ENCODE measurements at places on chromosomes 7 and 10. TPM values are rescaled to one million over a fixed set of nuclear protein-coding genes. Genes with fewer than 3 reads are reported as not detected.

The LRRC61 gene
- total RNA-seq, result 10.2 TPM

The UCMA gene
- total RNA-seq, result not detected

The NRP1 gene
- 139 TPM for total RNA-seq

The BUD23 gene
- 38.4 TPM for total RNA-seq

The CRTAC1 gene
- total RNA-seq, result 128 TPM

The CPED1 gene
- total RNA-seq, result 39.2 TPM

The FOXI2 gene
- not detected for total RNA-seq

The NCF1 gene
- total RNA-seq, result 32.8 TPM

The PPP1R3A gene
- not detected for total RNA-seq

The MYL10 gene
- total RNA-seq, result not detected

The CPA1 gene
- not detected for total RNA-seq

The SLC25A13 gene
- 34.5 TPM for total RNA-seq

The CALD1 gene
- 213 TPM for total RNA-seq

The PNLIP gene
- not detected for total RNA-seq

The MRPL43 gene
- 60.5 TPM for total RNA-seq

- peak overlapping the region; percentile 39 for H3K4me3 ChIP-seq
- H3K36me3 ChIP-seq, result peaks cover 20% of the 10 kb centered on the region
- no peak for DNase-seq
- no peaks in the 10 kb centered on the region for H3K27me3 ChIP-seq
Observed at GRCh38 chr10:100518761-100519241, 860 bp downstream of the SEC31B start.

DNA sequence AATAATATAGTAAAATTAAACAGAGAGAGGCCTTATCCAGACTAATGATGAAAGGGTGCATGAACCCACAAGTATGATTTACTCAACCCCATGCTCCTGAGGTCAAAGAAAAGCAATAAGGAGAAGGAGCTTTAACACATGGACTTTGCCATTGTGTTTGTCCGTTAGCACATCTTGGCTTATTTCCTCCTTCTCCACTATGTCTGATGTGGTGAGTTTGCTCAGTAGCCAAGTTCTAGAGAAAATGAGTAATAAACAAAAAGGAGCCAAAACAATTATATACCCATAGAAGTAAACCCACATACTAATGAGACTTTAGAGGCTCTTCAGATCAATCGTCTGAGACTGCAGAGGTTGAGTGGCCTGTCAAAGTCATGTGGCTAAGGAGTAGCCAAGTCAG, 26.1 kb upstream of the ADD3 start:
- H3K27me3 ChIP-seq, result no peaks in the 10 kb centered on the region
- no peak for DNase-seq

DNA sequence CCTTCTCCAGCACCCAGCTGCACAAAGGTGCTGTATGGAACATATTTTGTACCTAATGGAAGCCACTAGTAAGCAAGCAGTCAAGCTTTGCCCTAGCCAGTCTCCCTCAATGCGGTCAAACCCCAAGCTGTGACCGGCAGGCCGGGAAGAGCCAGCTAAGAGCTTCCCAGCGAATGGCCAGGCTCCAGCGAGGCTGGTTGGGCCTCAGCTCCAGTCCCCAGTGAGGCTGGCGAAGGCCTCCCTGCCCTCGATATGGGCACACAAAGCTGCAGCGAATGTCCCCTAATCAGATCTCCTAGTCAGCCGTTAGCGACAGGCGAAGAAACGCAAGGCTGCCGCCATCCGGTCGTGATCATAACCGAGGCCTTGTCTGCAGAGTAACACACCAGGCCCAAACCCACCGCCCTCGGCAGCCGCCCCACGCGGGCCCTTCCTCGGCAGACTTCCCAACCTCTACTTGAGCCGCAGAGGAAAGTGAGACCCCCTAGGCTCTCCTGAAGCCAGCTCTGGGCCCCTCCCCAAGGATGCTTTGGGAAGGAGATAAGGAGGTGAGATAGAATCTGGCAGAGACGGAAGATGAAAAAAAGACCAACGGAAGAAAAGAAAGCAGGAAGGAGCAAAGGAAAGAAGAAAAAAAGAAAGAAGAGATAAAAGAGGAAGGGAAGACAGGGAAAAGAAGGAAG, 3.1 kb upstream of the HOXA9 start:
- peak; percentile 48 for DNase-seq
- H3K27me3 ChIP-seq, result peaks cover 100% of the 10 kb centered on the region
- H3K36me3 ChIP-seq, result no peaks in the 10 kb centered on the region
- no peak overlapping the region for H3K27ac ChIP-seq
- no peak overlapping the region for H3K4me3 ChIP-seq
- H3K4me1 ChIP-seq, result peaks cover 34% of the 10 kb centered on the region

DNA sequence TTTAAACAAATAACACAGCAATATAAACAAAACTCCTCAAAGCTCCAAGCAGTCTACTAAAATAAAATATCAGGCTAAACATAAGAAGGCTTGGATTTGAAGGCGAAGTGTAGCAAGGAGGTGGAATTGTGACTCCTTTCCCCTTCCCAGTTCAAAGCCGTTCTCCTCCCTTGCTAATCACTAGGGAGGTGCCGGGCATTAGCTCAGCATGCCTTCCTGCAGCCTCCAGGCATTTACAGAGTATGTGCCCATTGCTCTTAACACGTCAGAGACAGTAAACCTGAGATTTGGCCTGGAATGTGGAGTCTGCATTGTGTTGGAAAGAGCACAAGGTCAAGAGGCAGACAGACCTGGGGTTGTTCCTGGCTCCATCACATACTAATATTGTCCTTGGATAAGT, 15.6 kb downstream of the CNNM1 start:
- H3K27me3 ChIP-seq, result no peaks in the 10 kb centered on the region
- no peaks in the 10 kb centered on the region for H3K4me1 ChIP-seq
- H3K36me3 ChIP-seq, result no peaks in the 10 kb centered on the region
- H3K4me3 ChIP-seq, result no peak overlapping the region
- DNase-seq, result no peak

DNA sequence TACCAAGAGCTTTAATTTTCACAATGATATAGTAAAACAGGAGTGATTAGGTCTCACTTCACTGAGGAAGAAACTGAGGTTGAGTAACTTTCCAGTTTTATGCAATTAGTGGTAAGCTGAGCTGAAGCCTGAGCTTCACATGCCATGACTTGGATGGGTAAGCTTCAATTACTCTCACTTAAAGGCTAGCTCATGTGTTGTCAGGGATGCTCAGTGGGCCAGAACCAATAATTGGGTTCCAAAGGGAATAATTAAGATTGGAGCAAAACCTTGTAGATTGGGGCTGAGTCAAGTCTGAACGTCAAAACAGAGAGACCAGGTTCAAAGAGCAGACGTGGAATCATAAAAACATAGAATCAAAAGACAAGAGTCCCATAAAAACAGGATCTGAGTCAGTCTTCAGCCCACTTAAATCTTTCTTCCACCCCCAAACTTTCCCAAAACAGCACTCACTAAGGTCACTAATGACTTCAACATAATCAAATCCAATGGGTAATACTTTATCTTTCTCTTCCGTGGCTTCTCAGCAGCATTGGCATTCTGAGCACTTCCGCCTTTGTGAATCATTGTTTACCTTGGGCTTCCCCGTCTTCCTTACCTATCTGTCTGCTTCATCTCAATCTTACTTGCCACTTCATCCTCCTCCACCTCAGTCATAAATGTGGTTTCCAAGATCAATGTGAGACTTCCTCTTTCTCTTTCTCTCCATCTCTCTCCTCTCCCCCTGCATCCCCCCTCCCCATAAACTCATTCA, 23.0 kb upstream of the EGFR start:
- H3K27ac ChIP-seq, result no peak overlapping the region
- no peaks in the 10 kb centered on the region for H3K36me3 ChIP-seq
- no peak overlapping the region for H3K4me3 ChIP-seq
- H3K27me3 ChIP-seq, result no peaks in the 10 kb centered on the region
- no peaks in the 10 kb centered on the region for H3K4me1 ChIP-seq
- DNase-seq, result no peak

DNA sequence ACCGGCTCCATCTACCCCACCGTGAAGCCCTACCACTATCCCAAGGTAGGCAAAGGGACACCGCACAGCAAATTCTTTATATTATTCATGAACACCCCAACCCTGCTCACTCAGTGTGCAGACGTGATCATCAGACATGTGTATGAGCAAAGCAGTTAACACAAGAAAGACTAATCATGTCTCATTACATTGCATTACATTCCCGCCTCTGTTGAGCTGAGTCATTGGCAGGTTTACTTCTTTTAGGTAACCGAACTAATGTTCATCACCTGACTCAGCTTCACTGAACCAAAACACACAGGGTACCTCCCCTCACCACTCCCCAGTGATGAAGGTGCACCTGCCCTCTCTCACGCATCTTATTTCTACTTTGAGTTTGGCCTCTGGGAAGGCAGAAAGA, 233.4 kb downstream of the PAXIP1 start:
- no peaks in the 10 kb centered on the region for H3K4me1 ChIP-seq
- H3K27me3 ChIP-seq, result no peaks in the 10 kb centered on the region
- no peak for DNase-seq
- no peak overlapping the region for H3K27ac ChIP-seq

GRCh38 chr7:47714669-47715607, 133.0 kb upstream of the TNS3 start:
- no peaks in the 10 kb centered on the region for H3K27me3 ChIP-seq
- H3K36me3 ChIP-seq, result no peaks in the 10 kb centered on the region
- H3K4me3 ChIP-seq, result no peak overlapping the region
- no peak for DNase-seq

DNA sequence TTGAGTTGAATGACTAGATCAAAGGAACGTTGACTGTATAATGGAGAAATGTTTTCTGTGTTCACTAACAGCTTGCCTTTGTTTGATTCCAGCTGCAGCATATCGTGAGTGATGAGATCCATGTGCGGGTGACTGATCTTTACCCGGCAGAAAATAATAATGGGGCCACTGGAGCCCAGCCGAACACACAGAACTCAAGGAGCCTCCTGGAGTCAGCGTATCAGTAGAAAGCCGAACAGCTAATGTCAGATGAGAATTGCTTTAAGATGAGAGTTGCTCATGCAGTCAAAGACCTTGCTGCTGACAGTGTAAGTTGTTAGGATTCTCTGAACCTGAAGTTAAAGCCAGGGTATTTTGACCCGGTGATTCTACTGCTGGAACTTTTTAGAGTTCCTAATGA, 34.3 kb upstream of the MTPAP start:
- no peak overlapping the region for H3K27ac ChIP-seq
- H3K4me1 ChIP-seq, result peaks cover 9% of the 10 kb centered on the region
- H3K4me3 ChIP-seq, result no peak overlapping the region
- H3K36me3 ChIP-seq, result no peaks in the 10 kb centered on the region
- no peaks in the 10 kb centered on the region for H3K27me3 ChIP-seq

DNA sequence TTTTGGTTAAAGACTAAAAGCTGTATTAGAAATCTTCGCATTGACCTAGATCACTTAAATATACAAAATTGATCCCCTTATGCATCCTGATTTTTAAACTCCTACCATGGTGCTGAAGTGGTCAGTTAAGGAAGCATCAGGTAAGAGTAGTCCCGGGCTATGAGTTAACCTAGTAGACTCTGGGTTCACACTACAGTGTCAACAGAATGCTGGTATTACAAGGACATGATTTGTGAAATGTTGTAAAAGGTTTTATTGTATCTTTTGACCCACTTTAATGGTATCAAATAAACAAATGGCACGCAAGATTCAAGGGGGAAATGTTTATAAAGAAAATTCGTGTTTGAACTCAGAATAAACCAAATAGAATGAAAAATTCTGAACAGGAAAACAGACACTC, 36.8 kb downstream of the RTKN2 start:
- H3K4me1 ChIP-seq, result peaks cover 7% of the 10 kb centered on the region
- H3K27ac ChIP-seq, result no peak overlapping the region
- H3K27me3 ChIP-seq, result no peaks in the 10 kb centered on the region
- no peak overlapping the region for H3K4me3 ChIP-seq
- no peak for DNase-seq

DNA sequence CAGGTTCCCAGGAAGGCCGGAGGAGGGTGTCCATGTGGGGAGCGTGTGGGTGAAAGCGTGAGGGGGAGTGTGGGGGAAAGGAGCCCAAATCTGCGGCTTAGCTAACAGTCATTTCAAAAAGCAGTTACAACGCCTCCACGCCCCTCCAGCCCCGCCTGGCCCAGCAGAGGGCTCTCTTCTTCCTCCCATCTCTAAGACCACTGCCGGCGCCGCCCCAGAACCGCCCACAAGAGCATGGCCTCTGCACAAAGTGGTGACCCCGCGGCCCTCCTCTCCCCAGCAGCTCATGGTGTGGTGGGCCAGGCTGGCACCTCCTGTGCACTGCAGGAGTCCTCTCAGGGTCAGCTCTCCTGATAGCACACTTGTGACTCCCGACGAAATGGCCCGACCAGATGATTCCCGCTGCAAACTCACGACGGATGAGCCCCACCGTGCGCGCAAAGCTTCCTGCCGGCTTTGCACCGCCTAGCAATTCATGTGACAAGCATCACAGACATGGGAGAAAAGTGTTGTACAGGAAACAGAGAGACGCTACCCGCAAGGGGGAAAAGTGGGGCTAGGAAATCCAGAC, 12.4 kb upstream of the HUS1 start:
- H3K4me1 ChIP-seq, result no peaks in the 10 kb centered on the region
- peak; percentile 95 for DNase-seq
- H3K4me3 ChIP-seq, result peak overlapping the region; percentile 57
- no peaks in the 10 kb centered on the region for H3K27me3 ChIP-seq
- no peaks in the 10 kb centered on the region for H3K36me3 ChIP-seq

- DNase-seq, result no peak
- peak overlapping the region; percentile 89 for H3K27ac ChIP-seq
- no peaks in the 10 kb centered on the region for H3K36me3 ChIP-seq
- H3K27me3 ChIP-seq, result peaks cover 5% of the 10 kb centered on the region
- H3K4me3 ChIP-seq, result peak overlapping the region; percentile 45
Observed at GRCh38 chr7:27123007-27123476, 7.5 kb downstream of the HOXA4 start.

DNA sequence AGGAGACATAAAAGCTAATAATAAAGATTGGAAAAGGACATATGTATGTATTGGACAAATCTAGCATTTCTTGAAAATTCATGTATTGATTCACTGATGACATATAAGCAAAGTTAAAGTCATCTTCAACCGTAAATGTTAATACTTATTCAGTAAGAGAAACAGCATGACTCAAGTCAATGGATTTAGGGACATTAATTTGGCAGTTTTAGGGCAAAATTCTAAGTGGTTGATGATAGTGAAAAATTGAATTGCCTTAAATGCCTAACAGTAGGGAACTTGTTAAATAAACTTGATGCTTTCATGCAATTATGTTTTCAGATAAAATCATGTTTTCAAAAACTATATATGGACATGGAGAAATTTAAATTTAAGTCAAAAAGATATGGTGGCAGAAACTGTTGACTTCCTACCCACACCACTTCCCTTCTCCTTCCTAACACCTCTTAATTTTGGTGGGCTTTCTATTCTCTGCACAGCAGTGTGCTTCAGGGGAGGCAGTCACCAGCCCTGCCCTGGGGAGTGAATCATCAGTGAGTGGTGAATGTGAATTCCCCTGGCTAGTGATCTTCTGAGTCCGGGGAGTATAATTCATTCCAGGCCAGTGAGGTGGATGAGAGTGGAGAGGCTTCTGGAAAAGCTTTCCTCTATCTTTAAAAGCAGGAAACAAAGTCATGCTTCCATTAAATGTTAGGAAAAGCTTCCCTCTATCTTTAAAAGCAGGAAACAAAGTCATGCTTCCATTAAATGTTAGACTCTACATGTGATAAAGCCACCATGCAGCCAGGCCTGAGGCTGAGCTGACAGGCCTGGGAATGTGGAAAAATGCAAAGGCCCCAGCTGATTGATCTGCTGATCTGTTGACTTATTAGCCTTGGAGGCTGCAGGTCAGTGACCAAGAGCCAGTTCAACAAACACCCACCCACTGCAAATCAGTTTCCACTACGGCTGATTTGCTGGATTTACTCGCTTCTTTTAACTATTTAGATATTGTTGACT, 25.2 kb upstream of the ITGB1 start:
- DNase-seq, result no peak
- no peaks in the 10 kb centered on the region for H3K36me3 ChIP-seq
- H3K27me3 ChIP-seq, result no peaks in the 10 kb centered on the region
- H3K4me3 ChIP-seq, result no peak overlapping the region
- no peak overlapping the region for H3K27ac ChIP-seq
